ENCODE measurements at places on chromosomes 5 and 9.

DNA sequence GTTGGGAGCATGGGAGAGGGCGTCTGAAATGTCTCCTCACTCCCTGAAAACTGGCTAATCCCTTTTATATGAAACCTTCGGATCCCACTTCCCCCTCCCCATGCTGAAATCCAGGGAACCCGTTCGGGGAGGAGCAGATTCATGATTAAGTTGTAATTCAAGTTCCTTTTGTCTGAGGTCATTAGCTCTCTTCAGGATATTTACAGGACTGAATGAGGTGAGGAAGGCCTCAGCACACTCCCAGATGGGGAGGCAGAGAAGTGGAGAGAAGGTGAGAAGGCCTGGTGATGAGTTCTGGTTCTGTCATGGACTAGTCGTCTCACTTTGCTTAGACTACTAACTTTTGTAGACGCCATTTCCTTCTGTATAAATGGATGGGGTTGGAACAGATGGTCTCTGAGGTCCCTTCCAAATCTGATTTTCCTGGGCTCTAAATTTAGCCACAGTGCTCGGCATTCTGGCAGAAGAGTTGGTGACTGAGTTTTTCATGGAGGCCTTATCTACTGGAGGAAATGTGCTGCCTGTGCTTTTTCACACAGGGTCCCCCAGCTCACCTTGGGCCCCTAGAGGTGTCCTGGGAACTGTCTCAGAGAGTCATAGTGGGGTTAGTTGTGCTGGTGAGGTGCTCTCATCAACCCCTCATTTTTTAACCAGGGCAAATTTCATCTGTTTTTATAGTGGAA is 62.3 kb downstream of the PRDM6 start:
- no peak for DNase-seq

DNA sequence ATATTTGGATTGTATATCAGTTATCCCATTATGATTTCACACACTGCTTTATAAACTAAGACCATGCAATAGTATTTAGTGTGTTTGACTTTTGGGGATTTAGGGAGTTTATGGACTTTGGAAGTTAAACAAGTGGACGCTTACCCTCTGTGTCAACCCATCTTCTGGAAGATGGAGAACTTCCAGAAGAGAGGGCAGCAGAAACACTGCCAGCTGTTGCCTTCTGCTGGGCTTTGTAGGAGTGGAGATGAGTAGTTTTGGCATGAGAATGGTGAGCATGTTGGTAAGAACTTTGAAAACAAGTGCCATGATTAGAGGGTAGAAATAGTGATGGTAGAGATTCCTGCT is 2.2 kb downstream of the DNAJC25 start:
- DNase-seq = no peak

GRCh38 chr5:10331341-10331796 is 22.1 kb upstream of the MARCHF6 start:
- DNase-seq = no peak

DNA sequence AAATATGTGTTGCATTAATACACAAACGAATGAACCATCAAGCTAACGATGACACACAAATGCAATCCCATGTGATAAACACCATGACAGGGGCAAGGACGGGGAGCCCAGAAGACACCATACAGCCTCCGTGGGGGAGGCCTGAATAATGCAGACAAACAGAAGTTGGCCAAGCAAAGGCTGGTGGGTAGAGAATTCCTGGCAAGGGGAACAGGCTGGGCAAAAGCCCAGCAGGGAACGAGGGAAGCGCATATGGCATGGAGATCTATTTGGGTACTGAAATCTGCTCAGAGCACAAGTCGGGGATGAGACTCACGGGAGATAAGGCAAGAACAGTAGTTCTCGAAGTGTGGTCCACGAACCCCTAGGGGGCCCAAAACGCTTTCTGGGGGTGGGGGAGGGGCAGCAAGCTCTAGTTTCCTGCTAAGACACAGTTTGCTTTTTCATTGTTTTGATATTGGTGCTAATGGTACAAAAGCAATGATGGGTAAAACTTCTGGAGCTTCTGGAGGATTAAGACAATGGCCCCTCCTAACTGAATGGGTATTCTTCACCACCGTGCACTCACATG is 42.9 kb upstream of the FBXW11 start:
- no peak for DNase-seq

DNA sequence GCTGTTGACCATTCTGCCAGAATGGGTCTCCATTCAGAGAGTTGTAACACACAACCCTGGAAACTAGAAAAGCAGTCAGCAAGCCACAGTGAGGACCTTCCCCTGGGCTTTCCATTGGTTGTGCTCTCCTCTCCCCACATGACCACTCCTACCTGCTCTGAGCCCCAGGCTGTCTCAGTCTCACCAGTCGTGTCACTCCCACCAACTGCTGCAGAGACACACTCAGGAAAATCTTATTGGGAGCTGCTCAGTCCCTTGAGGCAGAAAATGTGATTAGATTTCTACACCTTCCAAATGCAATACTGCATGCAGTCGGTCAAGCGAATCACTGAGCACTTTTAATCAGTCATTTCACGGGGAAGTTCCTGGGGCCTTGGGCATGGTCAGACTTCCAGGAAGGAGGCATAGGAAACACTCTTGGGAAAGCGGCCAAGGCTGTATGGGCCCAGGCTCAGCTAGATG is 284.2 kb upstream of the NMUR2 start:
- DNase-seq = no peak

Data from nucleus accumbens (tissue), 56 donors.